ENCODE measurements at places on chromosomes 1 and 21. TPM values are rescaled to one million over a fixed set of nuclear protein-coding genes. Genes with fewer than 3 reads are reported as not detected.

Gene B3GALT2
- total RNA-seq: 0.49 TPM

Gene C1QTNF12
- total RNA-seq: 1.3 TPM

Gene COL8A2
- 5.7 TPM for total RNA-seq

Gene KCNJ15
- 19.9 TPM for total RNA-seq

Gene KANK4
- total RNA-seq: 0.16 TPM

Gene SLC39A1
- 244 TPM for total RNA-seq

Gene CDC20
- total RNA-seq: 358 TPM

Gene TMEM125
- total RNA-seq: 0.33 TPM

Gene TCHH
- not detected for total RNA-seq

Gene OR6N1
- total RNA-seq: not detected

Gene DEGS1
- total RNA-seq: 109 TPM

Gene CHAF1B
- total RNA-seq: 12.1 TPM

Gene LMOD1
- 0.16 TPM for total RNA-seq

Gene KRTAP19-3
- not detected for total RNA-seq

Gene S100A8
- total RNA-seq: not detected

Gene MX2
- total RNA-seq: 0.38 TPM

Gene LAD1
- total RNA-seq: 52.9 TPM

Gene TRAF3IP3
- total RNA-seq: not detected

Gene MFSD2A
- 9.0 TPM for total RNA-seq

Gene OR2T6
- total RNA-seq: not detected

Gene LMX1A
- total RNA-seq: not detected

Gene HTR1D
- total RNA-seq: under 0.01 TPM

Gene RERE
- total RNA-seq: 29.3 TPM

Gene SH2D5
- total RNA-seq: 9.6 TPM

Gene SLAMF9
- not detected for total RNA-seq

Gene LIN28A
- 0.38 TPM for total RNA-seq

Gene C1QC
- total RNA-seq: not detected

Gene KCNJ9
- not detected for total RNA-seq

Gene OR2T29
- not detected for total RNA-seq

Gene BLACAT1
- total RNA-seq: 0.63 TPM

Gene CACNA1S
- total RNA-seq: not detected

Gene SOAT1
- 13.1 TPM for total RNA-seq

Gene TNFSF18
- under 0.01 TPM for total RNA-seq

Gene KDF1
- total RNA-seq: 1.6 TPM

Gene CALML6
- total RNA-seq: not detected

Gene CAMK1G
- 0.51 TPM for total RNA-seq

Data from mesangial cell (primary cell).